CD8-positive, alpha-beta memory T cell (primary cell): ENCODE measurements at places on chromosomes 6 and 20.

DNA sequence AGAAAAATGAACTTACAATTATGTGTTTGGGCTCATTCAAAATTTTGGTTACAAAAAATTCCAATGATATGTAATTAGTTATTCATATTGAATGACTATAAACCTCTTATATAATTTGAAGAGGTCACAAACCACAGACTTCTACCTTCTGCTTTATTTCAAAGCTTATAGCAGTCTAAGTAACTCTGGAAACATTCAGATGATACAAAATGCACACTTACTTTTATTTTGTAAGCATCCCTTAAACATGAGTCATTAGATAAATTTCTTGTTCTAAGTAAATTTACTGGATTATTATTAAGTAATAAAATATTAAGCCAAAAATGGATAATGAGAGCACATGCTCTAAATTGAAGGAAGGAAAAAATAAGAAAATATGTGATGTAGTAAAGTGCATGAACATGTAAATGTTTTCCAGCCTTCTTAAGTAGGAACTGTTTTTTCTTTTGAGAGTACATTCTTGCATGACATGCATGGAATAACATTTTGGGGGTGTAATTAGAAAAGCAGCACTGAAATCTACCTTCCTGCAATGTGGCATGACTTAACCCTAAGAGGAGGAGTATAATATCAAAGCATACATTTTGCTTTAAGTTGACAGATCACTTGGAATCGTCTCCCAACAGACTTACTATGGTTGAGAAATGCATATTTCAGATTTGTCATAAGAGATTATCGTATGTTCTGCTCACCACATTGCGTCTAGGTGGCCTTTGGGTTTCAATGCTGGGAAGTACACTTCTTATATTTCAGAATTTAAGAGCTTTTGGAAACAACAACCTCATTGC is 372.7 kb upstream of the HSF2 start:
- H3K27ac ChIP-seq = no peak overlapping the region
- no peak for DNase-seq
- H3K27me3 ChIP-seq = no peaks in the 10 kb centered on the region
- no peak overlapping the region for H3K4me3 ChIP-seq
- no peaks in the 10 kb centered on the region for H3K36me3 ChIP-seq
- H3K4me1 ChIP-seq = no peaks in the 10 kb centered on the region

- H3K27me3 ChIP-seq = no peaks in the 10 kb centered on the region
- no peaks in the 10 kb centered on the region for H3K4me1 ChIP-seq
- H3K36me3 ChIP-seq = no peaks in the 10 kb centered on the region
Measured at GRCh38 chr20:57928181-57928967, 218.6 kb upstream of the PMEPA1 start.

DNA sequence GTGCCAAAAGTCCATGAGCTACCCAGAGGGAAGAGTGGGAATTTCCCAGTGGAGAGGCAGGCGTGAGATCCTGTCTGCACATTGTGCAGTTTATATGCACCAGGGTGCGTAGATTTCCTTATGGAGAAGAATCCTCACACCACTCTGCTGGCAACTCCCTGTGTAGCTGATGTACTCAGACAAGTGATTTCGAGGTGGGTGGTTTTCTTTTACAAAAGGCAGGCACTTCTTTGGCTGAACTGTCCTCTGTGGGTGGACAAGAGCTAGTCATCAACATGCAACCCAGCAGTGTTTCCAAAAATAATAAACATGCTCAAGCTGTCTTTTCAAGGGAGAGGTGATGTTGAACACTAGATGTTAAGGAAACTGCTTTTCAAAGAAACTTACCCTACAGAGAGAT is 121.7 kb upstream of the NXT1 start:
- no peaks in the 10 kb centered on the region for H3K36me3 ChIP-seq
- H3K4me3 ChIP-seq = no peak overlapping the region
- no peaks in the 10 kb centered on the region for H3K27me3 ChIP-seq
- no peak overlapping the region for H3K27ac ChIP-seq

- peaks cover 28% of the 10 kb centered on the region for H3K36me3 ChIP-seq
- DNase-seq = no peak
- H3K27me3 ChIP-seq = no peaks in the 10 kb centered on the region
- H3K27ac ChIP-seq = peak overlapping the region; percentile 98
- H3K4me1 ChIP-seq = peaks cover 59% of the 10 kb centered on the region
- H3K4me3 ChIP-seq = peak overlapping the region; percentile 87
Measured at GRCh38 chr6:33314943-33315792, 1.3 kb upstream of the TAPBP start.

DNA sequence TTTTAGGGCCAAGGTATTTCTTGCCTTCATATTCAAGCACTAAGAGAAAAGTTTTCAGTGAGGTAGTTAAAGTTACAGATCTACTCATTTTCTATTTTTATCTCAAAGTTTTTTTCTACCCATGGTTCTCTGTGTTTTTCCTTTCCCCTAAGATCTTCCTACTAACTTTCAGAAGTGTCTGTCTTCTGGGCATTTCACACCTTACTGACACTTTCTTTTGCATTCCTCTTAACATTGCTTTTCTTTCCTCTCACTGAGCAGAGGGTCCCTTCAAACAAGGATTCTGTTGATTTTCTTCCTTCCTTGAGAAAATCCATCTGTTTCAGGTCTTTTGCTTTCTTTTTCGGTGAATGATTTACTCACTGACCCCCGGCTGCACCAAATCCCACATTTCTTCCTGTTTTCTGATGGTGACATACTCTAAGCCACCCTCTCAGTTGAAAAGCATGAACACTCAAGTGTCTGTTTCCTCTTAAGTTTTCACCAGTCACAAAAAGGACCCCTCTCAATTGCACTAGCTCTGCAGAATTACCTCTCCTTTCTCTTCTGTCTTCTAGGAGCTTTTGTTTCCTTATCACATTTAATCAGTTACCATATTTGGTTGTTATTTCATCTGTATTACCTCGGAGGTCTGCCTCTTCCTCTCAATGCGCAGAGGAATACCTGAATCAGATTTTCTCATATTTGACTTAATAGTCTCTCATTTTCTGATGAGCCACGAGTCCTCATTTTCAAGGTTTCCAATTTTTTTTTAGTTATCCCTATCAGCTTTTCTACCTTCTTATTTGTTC is 73.5 kb upstream of the RNF217 start:
- H3K27me3 ChIP-seq = no peaks in the 10 kb centered on the region
- no peak for DNase-seq
- H3K27ac ChIP-seq = no peak overlapping the region
- H3K36me3 ChIP-seq = no peaks in the 10 kb centered on the region

DNA sequence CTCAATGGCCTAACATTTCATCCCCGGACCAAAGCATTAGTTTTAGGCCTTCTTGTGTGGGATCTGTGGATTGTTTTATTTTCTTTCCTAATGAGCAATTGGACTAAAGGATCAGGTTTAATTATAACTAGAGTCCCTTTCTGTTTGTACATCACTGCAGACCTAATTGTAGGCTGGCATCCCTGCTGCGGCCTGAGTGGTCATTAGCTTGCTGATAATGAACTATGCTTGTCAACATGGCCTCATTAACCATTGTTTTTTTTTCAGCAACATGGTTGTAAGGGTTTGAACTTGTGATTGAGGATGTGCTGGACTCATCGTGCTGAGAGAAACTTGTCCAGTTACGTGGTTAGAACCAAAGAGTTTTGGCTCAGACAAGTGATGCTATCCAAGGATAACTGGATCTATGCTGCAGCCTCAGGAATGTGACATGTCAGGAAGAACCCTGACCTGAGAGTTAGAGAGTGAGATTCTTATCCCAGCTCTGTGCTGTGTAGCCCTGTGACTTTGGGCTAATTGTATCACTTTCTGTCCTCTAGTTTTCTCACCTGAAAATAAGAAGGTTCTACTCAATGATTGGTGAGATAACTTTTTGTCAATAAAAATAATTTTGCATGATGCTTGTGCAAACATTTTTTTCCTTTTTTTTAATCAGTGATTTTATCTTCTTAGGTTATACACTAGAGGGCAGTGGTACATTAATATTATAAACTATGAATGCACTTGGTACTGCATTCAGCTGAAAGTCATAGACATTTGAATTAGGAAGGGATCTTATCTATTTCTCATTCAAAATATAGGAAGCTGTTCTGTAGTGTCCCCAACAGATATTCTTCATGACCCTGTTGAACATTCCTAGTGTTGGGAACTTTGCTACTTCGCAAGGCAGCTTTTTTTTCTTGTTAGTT is 140.9 kb downstream of the RNF144B start:
- no peaks in the 10 kb centered on the region for H3K4me1 ChIP-seq
- H3K4me3 ChIP-seq = no peak overlapping the region
- H3K36me3 ChIP-seq = no peaks in the 10 kb centered on the region

- peaks cover 10% of the 10 kb centered on the region for H3K4me1 ChIP-seq
- H3K27me3 ChIP-seq = no peaks in the 10 kb centered on the region
- no peak overlapping the region for H3K27ac ChIP-seq
- no peak for DNase-seq
- H3K4me3 ChIP-seq = no peak overlapping the region
Measured at GRCh38 chr6:128482642-128483041, 37.8 kb downstream of the PTPRK start.

DNA sequence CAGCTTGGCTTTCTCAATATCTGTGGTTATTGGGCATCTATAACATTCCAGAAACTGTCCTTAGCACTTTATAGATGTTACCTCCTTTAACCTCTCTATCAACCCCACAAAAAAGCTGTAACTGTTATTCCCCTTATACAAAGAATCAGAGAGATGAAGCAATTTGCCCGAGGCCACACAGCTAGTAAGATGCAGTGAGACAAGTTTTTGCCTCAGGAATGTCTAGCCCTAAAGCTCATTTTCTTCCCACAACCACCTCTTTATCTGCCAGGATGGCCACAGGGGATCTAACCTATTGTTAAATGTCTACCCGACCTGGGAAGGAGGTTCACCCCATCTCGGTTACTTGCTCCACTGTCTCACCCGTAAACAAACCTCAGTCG is 31.9 kb upstream of the TCP11 start:
- H3K4me1 ChIP-seq = no peaks in the 10 kb centered on the region
- no peak overlapping the region for H3K4me3 ChIP-seq
- H3K27ac ChIP-seq = no peak overlapping the region

DNA sequence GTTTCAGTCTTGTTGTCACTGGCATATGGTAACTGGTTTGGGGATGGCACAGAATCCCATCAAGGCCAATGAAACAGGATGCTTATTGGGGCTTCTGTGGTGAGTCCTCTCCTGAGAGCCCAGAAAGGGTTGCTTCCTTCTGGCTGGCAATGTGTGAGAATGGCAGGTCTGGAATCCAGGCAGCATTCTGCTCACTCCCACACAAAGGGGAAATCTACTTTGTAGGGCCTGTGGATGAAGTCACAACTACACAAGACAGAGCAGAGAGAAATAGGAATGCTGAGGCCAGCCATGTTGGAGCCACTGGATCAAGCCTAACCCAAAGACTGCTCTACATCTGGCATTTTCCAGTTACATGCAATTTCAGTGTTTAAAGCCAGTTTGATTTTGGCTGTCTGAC is 15.7 kb downstream of the PLAGL2 start:
- H3K27me3 ChIP-seq = no peaks in the 10 kb centered on the region
- no peak for DNase-seq
- no peak overlapping the region for H3K4me3 ChIP-seq
- H3K27ac ChIP-seq = no peak overlapping the region
- peaks cover 18% of the 10 kb centered on the region for H3K4me1 ChIP-seq

- no peak for DNase-seq
- no peak overlapping the region for H3K4me3 ChIP-seq
- no peaks in the 10 kb centered on the region for H3K36me3 ChIP-seq
- H3K27me3 ChIP-seq = no peaks in the 10 kb centered on the region
Measured at GRCh38 chr6:95693108-95693507, 115.8 kb downstream of the MANEA start.

DNA sequence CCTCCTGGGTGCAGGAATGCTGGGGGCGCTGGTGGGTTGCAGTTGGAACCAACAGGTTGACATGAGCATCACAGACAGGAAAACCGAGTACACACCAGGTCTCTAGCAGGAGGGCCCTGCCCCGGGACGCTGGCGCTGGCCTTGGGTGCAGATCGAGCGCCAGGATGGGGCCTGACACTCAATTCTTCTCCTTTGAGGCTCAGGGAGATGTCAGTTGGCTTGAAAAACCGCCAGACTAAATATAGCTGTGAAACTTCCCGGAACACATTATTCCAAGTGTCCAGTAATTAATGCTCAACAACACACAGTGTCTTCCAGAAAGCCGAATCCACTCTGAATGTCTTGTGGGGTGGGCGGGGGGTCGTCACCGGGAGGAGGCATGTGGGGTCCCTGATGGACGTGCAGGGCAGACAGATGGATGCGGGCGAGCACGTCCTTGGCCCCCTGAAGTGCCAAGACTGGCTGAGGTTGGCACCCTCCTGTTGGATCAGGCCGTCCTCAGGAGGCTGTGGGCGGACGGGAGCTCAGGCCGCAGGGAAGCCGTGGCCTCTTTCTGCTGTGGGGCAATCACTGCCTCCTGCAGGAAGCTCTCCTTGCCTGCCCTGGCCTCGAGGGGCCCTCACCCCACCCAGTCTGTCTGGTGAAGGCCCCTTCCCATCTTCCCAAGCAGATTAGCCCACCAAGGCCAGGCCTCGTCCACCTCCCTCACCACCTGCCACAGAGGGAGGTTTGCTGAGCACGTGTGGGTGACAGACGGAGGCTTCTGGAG is 19.4 kb upstream of the GATA5 start:
- DNase-seq = no peak
- no peaks in the 10 kb centered on the region for H3K27me3 ChIP-seq
- no peak overlapping the region for H3K27ac ChIP-seq
- no peaks in the 10 kb centered on the region for H3K4me1 ChIP-seq
- H3K36me3 ChIP-seq = no peaks in the 10 kb centered on the region

GRCh38 chr6:141394125-141394536 is 738.6 kb upstream of the GJE1 start:
- no peak overlapping the region for H3K4me3 ChIP-seq
- no peak for DNase-seq
- no peaks in the 10 kb centered on the region for H3K4me1 ChIP-seq
- H3K27me3 ChIP-seq = no peaks in the 10 kb centered on the region
- no peaks in the 10 kb centered on the region for H3K36me3 ChIP-seq
- no peak overlapping the region for H3K27ac ChIP-seq

DNA sequence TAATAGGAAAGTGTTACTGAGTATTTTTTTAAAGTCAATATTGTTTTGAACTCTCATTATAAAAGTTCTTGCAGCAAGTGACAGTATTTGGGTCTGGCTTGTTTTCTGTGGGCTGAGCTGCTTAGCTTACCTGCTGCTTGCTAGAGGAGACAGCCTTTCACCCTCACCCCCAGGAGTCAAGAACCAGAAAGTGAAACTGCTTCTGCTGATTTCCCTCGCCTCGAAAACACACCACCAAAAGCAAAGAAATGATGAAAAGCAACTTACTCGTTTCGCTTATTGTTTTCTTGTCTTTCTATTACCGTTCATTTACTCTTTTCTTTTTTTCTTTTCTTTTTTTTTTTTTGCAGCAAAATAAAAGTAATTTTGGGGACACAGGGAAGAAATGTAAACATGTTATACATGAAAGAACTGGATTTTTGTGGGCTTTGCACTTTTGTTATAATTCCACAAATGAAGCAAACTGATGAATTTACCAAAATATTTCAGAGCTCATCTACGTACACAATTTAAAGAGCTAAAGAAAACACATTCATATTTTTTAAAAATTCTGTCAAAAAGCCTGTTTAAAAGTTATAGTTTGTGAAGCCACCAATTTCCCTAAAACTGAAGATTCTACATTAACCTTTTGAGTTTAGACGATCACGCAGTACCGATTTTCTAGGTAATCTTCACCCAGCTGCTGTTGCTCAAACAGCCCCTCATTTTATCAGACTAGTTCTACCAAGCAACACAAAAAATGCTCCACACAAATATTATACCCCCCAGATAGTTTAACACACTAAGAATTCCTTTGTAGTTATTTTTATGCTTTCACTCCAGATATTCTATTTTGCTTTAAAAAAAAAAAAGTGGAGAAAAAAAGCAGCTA is 1.7 kb downstream of the SCML4 start:
- peak; percentile 34 for DNase-seq
- H3K36me3 ChIP-seq = no peaks in the 10 kb centered on the region
- H3K27ac ChIP-seq = peak overlapping the region; percentile 92
- no peaks in the 10 kb centered on the region for H3K27me3 ChIP-seq
- peaks cover 58% of the 10 kb centered on the region for H3K4me1 ChIP-seq

GRCh38 chr6:113491376-113491775 is 365.8 kb upstream of the MARCKS start:
- H3K27ac ChIP-seq = no peak overlapping the region
- no peaks in the 10 kb centered on the region for H3K4me1 ChIP-seq
- H3K36me3 ChIP-seq = no peaks in the 10 kb centered on the region
